ENCODE measurements at places on chromosomes 4 and X.

- DNase-seq: no peak
These were observed 9.8 kb upstream of the CCNG2 start for GRCh38 chr4:77147079-77147782.

DNA sequence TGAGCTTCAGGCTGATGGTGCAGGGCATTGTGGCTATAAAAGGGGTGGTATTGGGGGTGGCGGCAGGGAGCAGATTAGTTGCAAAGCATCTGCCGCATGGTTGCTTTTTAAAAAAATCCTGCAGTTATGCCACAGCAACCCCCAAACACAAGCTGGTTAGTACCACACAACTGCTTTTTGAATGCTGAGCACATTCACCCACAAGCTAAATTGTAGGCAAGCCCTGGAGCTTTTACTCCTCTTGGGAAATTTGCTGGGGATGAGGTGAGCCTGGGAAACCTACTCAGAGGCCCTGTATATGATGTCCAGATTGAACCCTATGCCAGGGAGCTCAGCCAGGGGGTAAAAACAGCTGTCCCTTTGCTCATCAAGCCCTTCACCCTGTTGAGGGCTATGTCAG is 33.8 kb upstream of the TRIM2 start:
- no peak for DNase-seq

GRCh38 chr4:79413886-79414285 is 5.9 kb upstream of the GK2 start:
- no peak for DNase-seq

DNA sequence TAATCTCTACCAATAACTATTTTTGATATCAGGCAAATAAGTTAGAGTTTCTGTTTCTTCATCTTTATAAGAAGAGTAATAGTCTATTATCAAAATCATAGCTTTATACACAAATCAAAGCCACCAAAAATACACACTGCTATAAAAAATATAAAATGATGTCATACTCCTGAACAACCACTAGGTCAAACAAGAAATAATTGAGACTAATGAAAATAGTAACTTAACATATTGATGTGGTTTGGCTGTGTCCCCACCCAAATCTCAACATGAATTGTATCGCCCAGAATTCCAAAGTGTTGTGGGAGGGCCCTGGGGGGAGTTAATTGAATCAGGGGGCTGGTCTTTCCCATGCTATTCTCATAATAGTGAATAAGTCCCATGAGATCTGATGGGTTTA is 2277.5 kb downstream of the ARAP2 start:
- no peak for DNase-seq

- DNase-seq: no peak
These were observed 86.3 kb downstream of the CDS1 start for GRCh38 chr4:84669201-84669600.

DNA sequence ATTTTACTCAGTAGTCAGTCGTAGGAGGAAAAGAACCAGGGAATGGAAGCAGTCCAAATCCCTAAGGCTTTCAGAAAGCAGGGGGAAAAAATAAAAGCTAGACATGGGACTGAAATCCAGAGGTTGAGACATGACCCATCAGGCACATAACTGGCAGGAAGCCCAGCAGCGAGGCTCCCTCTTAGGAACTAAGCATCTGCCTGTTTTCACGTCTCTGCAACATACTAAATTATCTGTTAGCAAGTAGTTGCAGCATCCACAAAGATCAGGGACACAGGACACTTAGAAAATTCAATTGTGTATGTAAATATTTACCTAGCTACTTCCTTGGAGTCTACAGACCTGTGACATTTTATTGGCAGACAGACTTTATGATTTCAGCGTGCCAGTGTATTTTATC is 118.0 kb upstream of the EDNRA start:
- DNase-seq: no peak

- no peak for DNase-seq
These were observed 481.6 kb upstream of the FSTL5 start for GRCh38 chr4:162645381-162645780.

DNA sequence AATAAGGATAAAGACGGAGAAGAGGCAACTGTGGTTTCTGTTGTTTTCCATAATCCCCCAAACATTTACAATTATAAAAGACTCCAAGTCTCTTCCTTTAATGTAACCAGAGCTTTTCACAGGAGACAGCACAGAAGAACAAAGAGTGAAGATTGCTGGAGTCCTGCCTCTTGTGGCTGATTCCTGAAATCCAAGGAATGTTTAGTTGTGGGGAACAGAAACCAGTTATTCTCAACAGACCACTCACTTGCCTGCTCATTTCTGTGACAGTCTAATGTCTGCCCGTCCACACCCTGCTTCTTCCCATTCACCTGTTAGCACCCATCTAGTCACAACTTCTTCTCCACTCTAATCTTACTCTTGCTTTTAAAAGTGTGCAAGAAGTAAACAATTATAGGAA is 12.1 kb downstream of the TEX13B start:
- DNase-seq: no peak

GRCh38 chr4:25301471-25301870 is 11.1 kb upstream of the ZCCHC4 start:
- DNase-seq: no peak

DNA sequence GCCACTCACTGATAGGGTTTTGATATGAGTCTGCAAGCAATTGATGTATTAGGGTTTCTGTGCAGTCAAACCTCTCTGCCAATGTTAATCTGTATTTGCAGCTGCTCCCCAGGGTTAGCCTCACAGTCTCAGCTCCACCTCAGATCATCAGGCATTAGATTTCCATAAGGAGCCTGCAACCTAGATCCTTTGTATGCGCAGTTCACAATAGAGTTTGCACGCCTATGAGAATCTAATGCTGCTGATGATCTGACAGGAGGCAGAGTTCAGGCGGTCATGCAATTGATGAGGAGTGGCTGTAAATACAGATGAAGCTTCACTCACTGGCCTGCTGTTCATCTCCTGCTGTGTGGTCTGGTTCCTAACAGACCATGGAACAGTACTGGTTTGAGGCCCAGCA is 280.6 kb downstream of the PAPSS1 start:
- no peak for DNase-seq

GRCh38 chrX:139762400-139763183 is 54.6 kb upstream of the MCF2 start:
- DNase-seq: no peak

- no peak for DNase-seq
These were observed 139.8 kb upstream of the GK2 start for GRCh38 chr4:79547851-79548250.

DNA sequence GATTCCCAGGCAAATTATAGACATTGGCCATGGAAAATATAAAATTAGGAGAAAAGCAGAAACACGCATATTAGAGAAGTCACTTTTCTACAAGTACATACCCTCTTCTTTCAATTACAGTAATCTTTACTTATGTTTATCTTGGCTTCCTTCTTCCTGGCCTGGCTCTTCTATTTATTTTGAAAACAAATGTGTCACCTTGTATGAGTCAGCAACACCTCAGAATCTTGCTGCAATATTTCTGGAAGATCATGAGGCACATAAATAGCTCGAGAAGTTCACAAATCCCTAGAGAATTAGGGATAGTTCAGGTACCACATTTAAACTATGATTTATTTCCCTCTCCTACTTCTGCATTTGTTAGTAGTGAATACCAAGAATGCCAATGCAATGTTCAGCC is 124.6 kb downstream of the ANOS1 start:
- DNase-seq: no peak

GRCh38 chrX:155086202-155086840 is 15.0 kb downstream of the BRCC3 start:
- no peak for DNase-seq

GRCh38 chr4:39814403-39815185 is 116.7 kb downstream of the UBE2K start:
- DNase-seq: no peak

- no peak for DNase-seq
These were observed 791.0 kb upstream of the DIAPH2 start for GRCh38 chrX:95893636-95894035.

GRCh38 chr4:7677799-7678301 is 243.1 kb upstream of the PSAPL1 start:
- DNase-seq: no peak

DNA sequence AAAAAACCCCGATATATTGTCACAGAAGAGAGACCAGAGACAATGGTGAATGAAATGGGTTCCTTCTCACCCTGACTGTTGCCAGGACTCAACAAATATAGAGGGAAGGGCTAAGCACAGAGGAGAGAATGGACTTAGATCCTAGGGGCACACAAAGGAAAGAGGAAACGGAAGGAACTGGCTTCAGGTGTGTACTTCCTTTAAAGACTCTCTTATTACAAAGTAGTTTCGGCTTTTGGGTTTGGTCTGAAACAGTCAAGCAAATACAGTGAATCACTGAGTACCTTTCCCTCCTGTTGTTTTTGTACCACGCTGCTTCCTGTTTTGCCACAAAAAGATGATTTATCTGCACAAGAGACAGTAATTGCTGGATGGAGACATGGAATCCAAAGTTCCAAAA is 46.1 kb upstream of the S100G start:
- no peak for DNase-seq

DNA sequence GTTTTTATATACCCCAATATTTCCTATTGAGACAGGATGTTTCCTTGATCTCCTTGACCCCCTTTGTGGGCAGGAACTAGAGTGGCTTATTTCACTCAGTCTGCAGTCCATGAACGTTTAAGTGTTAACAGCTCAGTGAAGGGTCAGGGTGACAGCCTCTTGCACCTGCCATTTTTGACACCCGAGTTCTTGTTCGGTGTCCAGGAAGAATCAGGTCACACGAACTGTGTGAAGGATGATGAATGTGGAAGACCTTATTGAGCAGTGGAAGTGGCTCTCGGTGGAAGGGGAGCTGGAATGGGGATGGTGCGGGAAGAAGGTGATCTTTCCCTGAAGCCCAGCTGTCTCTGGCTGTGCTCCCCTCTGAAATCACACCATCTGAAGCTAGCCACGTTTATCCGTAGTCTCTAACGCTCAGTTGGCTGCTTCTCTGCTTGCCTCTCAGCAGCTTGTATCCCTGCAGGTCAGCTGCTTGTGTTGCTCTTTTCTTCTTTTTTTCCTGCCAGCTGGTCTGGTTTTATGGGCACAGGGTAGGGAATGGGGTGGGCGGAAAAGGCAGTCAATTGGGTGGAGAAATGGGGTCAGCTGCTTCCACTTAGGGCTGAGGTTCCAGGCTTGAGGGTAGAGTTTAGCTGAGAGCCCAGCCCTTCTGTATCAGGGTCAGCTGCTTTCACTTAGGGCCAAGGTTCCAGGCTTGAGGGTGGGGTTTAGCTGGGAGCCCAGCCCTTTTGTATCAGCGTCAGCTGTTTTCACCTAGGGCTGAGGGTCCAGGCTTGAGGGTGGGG is 29.0 kb upstream of the CCNG2 start:
- no peak for DNase-seq

DNA sequence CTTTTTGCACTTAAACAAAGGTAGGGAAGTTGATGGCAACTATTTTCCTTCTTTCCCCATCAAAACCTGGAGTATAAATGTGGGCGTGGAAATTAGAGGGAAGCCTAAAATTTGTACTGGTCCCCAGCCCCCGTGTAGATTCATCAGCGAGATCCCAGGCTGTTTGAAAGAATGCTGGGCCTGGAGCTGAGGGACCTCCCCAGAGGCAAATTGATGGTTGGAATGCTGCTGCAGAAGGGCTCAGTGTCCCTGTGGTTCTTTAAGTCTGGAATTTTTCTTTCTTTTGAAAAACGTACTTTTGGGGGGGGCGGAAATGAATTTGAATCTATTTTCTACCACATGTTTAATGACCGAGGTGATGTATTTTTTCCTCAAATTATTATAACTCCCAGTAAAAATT is 197.2 kb downstream of the CBR4 start:
- DNase-seq: no peak

DNA sequence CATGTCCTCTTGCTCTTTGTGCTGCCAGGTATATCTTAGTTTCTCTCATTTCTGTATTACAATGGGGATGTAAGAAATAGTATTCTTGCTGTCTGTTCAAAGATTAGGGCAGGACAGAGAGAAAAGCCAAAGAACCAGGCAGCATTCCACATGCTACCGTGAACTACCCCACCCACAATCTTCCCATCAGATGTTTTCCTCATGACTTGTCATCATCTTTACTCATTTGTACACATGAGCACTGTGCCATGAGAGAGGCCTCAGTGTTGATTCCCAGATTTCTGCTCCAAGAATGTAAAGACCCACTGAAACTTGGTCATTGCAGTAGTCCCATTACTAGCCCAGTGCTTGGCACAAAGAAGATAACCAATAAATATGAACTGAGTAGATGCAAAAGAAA is 354.6 kb upstream of the RASGEF1B start:
- DNase-seq: no peak

GRCh38 chr4:75248770-75249407 is 265.3 kb downstream of the RCHY1 start:
- no peak for DNase-seq

DNA sequence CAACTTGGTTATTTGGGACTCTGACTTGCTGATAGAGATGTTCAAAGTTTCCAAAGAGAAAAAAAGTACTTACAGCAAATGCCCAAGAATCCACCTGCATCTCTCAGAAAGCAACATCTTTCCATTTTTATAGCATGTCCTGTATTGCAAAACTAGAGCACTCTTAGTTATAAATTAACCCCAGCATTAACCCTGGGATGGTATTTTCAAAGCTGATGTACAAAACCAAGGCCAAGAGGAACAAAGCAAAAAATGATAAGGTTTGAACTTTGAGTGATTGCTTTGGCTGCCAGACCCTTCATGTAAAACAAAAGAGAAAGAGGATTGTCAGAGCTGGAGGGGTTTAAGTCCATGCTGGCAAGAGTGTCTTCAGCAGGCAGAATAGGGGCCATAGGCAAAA is at the start of gene SERPINA7:
SERPINA7 (minus strand) TSS at position 103 of the 400 bp plus-strand sequence. CDS start 1,669 bp downstream, outside the sequence.
- DNase-seq: no peak

DNA sequence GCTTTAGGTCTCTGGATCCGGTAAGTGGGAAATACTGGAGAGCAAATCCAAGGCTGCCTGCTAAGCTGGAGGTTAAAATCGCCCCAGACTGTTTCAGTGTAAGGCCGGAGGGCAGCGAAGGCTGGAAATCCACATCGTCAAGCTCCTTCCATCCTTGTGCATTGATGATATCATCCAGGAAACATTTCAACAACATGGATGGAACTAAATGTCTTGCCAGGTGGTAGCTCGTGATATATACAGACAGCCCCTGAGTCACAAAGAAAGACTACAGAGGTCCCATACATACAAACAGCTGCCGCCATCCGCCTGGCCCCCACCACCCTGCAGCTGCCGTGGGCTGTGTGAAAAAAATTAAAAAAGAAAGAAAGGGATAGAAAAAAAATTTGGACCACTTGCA is 148.9 kb upstream of the RBPJ start:
- no peak for DNase-seq

- DNase-seq: no peak
These were observed 119.2 kb upstream of the VCX3B start for GRCh38 chrX:8345473-8345872.

- DNase-seq: no peak
These were observed 29.5 kb downstream of the PF4 start for GRCh38 chr4:73952352-73952751.

GRCh38 chrX:259692-260355 is 21.4 kb upstream of the PLCXD1 start:
- no peak for DNase-seq

DNA sequence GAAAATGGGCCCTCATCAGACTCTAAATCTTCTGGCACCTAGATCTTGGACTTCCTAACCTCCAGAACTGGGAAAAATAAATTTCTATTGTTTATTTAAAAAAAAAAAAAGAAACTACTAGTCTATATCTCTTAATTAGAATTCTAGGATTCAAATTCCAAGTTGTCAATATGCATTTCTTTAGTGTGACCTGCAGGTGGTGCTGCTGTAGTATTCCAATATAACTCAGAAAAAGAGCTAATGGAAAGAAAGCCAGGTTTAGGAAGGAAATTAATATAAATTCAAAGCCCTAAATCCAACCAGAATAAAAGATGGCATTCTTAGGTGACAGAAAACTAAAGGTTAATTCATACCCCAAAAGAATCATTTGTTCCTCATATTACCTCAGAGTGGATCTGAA is 80.0 kb upstream of the NALF2 start:
- DNase-seq: no peak

- no peak for DNase-seq
These were observed 23.4 kb downstream of the DHX15 start for GRCh38 chr4:24560868-24561368.

All from stimulated activated CD8-positive, alpha-beta memory T cell treated with anti-CD3 and anti-CD28 coated beads, Interleukin-15, amount 100 ng/mL, for 4 hours (primary cell).